PC-9 (cell line): ENCODE measurements at places on chromosomes 16 and 17.

DNA sequence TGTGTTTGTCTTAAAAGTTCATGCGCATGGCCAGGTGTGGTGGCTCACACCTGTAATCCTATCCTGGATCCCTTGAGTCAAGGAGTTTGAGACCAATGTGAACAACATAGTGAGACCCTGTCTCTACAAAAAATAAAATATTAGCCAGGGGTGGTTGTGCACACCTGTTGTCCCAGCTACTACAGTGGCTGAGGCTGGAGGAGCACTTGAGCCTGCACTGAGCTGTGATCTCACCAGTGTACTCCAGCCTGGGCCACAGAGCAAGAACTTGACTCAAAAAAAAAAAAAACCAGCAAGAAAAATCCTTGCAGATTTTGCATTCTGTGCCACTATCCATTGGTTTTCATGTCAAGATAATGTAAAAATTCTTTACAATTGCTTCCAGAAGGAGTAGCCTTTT lies 8.2 kb downstream of the KSR1 start:
- no peak for DNase-seq

GRCh38 chr16:3608069-3608468 lies 3.3 kb downstream of the SLX4 start:
- no peak for DNase-seq

DNA sequence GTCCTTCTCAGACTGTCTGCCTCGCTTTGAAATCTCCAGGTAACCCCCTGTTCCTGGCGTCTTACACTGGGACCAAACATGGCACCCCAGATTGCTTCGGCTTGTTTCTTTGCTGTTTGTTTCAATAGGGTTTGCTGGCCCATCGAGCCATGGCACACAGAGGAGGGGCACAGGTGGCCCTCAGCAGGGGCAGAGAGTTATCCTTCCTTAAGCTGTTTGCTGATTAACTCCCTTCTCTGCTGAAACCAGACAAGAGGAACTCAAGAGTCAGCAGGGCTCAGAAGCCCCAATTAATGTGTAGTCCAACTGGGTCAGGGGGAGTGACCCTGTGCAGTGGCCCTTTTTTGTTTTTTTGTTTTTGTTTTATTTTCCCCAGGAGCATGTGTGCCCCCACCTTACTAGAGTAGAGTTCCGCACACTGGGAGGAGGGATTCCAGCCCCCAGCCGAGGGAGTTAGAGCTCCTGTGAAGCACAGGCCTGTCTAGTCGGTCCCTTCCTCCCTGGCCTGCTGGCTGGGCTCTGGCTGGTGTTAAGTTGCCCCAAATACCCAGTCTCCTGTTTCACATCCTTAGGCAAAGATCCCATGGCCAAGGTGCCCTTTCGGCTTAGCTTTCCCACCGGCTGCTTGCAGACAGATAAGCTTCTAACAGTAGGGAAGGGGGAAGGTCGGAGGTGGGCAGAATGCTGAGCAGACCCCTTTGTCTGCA lies 39.3 kb downstream of the YPEL2 start:
- DNase-seq = no peak

- DNase-seq = peak; percentile 47
These were observed 188.2 kb downstream of the FTO start for GRCh38 chr16:53892155-53892554.

DNA sequence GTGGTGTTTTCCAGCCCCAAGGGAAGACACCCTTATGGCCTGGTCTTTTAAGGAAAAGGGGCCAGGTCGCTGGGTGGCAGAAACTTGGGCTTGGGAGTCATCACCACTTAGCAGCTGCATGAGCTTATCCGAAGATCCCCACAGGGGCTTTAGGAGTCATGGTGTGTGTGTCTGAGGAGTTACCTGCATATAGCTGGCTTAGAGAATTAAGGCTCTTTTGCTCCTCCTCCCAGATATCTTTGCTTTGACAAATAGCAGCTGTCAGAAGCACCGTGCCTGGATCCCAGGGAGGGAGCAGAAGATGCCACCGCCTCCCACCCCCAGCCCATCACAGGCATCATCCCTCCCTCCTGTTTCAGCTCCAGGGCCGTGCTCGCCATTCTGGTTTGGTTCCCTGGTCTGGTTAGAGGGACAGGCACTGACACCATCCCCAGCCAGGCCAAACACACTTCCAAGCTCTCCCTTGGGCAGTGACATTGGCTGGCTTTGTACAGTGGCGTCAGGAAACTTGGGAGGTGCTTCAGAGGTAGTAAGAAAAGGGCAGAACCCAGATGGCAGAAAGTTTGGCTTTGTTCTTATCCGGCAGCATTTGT lies 17.4 kb downstream of the LDHD start:
- DNase-seq = no peak

GRCh38 chr17:67717192-67717623 lies 528 bp upstream of the NOL11 start:
- no peak for DNase-seq

DNA sequence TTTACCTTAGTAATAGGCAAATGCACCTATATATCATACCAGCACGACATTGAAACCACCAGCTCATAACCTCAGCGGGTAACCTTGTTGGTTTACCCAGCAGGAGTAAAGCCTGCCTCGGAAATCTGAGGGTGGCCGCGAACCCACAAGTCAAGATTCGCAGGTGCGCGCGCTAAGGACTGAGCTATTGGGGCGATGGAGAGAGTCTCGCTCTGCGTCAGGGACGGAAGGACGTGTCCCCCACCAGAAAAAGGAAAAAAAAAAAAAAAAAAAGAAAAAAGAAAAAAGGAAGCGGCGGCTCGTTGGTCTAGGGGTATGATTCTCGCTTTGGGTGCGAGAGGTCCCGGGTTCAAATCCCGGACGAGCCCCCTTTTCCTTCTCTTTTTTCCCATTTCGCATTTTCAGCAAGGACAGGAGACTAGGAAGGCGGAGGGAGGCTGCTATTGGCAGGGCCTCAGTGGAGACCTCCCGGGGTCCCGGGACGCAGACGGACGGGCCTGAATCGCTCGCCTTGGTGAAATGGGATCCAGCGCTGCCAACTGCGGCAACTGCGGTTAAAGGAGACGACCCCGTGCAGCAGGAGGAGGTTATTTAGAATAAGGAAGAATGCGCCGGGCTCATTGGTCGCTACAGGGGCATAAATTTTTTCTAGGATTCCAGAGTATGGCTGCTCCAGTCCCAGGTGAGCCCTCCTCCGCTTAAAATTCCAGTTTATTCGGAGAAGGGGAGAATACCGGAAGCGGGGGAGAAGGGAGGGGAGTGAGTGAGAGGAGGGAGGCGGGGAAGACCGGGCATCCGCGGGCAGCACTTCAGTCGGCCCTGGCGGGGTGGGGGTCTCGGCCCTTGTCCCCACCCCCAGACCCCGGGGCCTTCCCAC lies at the start of gene OR1F1:
Gene OR1F1 (plus strand): TSS at position 407 of the 877 bp plus-strand sequence.
- DNase-seq = peak; percentile 72

- DNase-seq = no peak
These were observed 42.2 kb upstream of the HAPSTR1 start for GRCh38 chr16:9049241-9049640.

GRCh38 chr17:63773272-63774140 lies at the start of gene CCDC47:
TSS of gene CCDC47 (minus strand) at chr17:63773597. CDS start at chr17:63766175, 7,422 bp downstream.
- DNase-seq = peak; percentile 99

- DNase-seq = no peak
These were observed 6.5 kb downstream of the RGS11 start for GRCh38 chr16:269061-269796.

DNA sequence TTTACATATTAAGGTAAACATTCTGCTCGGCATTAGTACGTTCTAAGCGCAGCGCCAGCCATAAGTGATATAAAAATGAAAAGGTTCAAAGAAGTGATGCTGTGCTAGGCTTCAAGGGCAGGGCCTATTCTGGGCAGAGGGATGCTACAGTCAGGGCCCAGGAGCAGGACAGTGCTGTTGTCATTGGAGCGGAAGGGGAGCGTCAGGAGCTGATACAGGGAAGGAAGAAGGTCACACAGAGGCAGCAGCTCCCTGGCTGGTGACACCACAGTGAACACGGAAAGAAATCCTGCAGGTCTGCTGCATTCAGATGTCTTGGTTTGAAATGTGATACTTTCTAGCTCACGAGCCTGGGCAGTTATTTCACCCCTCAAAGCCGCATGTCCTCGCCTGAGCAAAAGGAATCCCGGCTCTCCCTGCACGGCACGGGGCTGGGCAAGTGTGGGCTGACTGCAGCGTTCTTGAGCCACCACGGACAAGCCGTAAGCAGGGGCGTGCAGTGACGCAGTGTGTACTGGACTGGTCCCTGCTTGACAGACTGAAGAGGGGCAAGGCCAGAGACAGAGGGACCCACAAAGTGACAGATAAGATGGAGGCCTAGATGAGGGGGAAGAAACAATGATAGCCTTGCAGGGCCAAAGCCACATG lies 41.1 kb downstream of the ZCCHC14 start:
- no peak for DNase-seq

DNA sequence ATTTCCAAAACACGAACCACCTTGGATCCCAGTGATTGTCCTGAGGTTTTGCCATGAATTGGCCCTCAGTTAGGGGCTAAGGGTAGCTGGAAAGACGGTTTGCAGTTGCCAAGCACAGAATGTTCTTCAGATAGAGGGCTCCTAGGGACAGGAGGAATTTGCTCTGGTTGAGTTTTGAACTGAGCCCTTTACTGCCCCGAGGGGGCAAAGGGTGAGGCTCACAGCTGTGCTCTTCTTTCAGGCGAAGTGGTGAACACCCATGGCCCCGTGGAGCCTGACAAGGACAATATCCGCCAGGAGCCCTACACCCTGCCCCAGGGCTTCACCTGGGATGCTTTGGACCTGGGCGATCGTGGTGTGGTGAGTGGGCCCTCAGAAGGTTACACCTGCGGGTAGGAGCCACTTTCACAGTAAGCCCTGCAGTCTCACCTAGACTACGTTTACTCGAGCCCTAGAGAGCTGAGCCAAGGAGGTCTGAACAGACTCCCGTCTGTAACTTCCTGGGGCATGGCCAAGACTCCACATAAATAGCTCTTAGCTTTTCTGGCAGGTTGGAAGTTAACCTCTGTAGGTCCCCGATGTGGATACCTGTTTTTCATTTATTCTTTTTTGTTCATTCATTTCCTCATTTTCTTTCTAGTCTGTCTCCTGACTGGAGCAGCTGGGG lies 32.5 kb downstream of the NMT1 start:
- no peak for DNase-seq

- DNase-seq = no peak
These were observed 4.3 kb upstream of the FOXC2 start for GRCh38 chr16:86562356-86562755.

DNA sequence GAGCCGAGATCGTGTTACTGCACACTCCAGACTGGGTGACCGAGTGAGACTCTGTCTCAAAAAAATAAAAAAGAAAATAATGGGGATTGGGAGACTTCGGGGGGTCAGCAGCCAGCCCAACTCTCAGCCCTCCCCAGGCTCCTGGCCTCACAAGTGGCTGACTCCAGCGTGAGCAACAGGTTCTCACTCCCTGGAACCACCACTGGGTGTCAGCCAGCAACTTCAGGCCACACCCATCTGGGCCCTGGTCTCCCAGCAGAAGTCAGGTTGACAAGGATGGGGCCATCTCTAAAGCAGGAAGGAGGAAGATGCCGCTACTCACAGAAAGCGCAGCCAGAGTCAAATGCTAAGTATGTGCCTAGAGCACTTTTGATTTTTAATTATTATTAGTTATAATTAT lies 139.4 kb downstream of the C16orf78 start:
- DNase-seq = no peak

DNA sequence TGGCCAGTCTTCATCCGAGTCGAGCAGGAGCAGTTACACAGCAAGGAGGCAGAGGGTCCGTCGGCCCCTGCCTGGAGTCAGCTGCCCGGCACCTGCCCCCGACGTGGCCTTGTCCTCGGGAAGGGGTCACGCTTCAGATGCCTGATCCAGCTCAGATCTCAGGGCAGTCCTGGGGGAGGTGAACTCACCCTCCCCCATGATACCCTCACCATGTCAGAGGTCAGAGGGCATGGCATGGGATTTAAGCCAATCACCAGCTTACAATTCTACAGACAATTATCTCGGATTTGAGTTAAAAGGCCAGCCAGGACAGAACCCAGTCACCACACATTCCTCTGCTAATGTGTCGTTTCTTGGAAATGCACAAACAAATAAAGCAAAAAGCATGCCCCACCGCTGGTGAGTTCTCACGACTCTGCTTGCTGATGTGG lies 211.3 kb downstream of the FOXL1 start:
- no peak for DNase-seq

- DNase-seq = peak; percentile 55
These were observed 1.9 kb downstream of the CMC2 start for GRCh38 chr16:81004646-81005353.

DNA sequence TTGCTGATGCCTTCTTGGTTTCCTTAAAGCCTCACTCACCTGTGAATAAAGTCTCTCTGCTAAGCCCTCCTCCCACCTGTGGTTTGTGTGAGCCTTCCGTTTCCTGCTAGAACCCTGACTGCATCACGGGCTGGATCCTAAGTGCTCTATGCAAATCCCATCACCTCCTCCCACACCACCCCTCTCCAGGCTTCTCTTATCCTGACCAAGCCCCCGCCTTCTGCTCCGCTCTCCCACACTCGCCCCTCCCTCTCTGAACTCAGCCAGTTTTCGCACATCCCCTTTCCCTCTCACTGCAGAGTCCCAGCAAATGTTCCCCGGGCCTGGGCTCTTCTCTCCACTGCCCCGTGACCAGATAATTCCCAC lies 51.8 kb downstream of the PIMREG start:
- no peak for DNase-seq

DNA sequence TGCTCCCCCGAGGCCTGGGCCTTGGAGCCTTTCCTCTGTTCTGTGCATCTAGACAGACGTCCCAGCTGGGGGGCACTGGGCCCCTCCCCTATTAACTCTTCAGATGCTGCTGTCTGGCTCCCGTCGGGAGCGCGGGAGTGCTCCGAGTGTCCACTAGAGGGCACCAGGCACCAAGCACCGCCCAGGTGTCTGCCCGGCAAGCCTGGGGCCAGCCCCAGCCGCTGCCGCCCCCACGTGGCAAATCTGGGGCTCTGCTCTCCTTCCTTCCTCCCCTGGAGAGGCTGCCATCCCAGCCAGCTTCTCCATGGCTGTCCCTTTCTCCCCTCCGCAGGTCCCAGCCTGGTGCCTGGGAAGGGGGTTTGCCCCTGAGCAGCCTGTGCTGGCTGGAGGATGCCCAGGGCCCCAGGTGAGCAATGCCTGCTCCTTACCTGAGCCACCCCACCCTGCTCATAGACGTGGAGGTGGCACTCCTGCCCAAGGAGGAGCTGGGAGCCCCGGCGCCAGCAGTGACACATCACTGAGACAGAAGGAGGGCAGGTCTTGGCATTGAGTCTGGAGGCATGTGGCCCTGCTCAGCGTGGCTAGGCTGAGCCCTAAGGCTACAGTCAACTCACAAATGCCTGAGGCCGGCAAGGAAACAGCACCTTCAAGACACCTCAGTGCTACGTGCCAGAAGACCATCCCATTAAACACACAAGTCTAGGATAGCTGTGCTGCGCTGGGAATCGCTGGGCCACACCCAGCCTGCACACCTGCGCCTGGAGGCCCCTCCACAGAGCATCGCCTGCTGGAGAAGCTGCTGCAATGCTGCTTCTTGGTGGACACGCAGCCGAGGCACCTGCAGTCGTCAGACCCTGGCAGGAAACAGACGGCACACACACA lies 19.7 kb downstream of the TMEM235 start:
- peak; percentile 63 for DNase-seq

GRCh38 chr16:87426423-87427215 lies 34.5 kb downstream of the MAP1LC3B start:
- no peak for DNase-seq

- no peak for DNase-seq
These were observed 650.4 kb downstream of the WWOX start for GRCh38 chr16:78749745-78750268.

- no peak for DNase-seq
These were observed 17.9 kb upstream of the HEXD start for GRCh38 chr17:82400206-82400605.
